ENCODE measurements at places on chromosomes 3 and 15. TPM values are rescaled to one million over a fixed set of nuclear protein-coding genes. Genes with fewer than 3 reads are reported as not detected.

Gene GPR62
- total RNA-seq, result 0.10 TPM

Gene SLC27A2
- 27.6 TPM for total RNA-seq

Gene HHATL
- total RNA-seq, result not detected

Gene SLC9C1
- total RNA-seq, result not detected

Gene ZBED2
- total RNA-seq, result 360 TPM

Gene ITIH1
- not detected for total RNA-seq

Gene ZBBX
- total RNA-seq, result not detected

Gene CFAP20DC
- 2.0 TPM for total RNA-seq

- DNase-seq, result no peak
Observed at GRCh38 chr3:136294176-136294575, 44.0 kb downstream of the PCCB start.

DNA sequence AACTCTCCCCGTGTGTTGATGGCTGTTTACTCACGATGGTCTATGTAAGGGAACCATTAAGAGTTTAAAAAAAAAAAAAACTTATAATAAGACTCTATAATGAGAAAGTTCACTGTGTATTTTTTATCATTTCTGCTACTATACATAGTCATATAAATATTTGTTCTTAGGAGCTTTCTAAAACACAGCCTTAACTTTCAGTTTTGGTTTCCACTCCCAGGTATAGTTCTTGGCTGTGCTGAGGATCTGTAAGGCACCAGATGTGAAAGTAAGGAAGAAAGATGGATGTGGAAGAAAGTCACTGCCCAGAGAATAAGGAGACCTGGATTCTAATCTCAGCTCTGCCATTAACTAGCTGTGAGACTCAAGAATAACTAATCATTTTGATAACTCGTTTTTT is 101.9 kb upstream of the THBS1 start:
- DNase-seq, result no peak

GRCh38 chr15:29348336-29348914 is 78.8 kb upstream of the NSMCE3 start:
- DNase-seq, result no peak

DNA sequence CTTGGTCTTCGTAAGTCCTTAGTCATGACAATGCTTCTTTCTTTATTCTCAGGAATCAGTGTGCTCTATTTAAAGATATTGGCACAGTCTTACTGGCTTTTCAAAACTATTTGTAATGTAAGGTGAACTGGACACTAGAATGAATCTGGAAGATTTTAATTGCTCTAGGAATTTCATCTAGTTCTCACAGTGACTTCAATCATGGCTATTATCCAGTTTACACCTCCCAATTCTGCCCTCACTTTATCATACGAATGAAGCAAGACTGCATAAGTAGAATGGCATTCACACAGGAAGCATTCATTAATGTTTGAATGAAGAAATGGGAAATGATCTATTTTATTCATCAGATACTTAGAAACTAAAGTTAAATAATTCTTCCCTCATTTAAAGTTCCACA is 26.7 kb upstream of the DRD3 start:
- DNase-seq, result no peak

- peak; percentile 59 for DNase-seq
Observed at GRCh38 chr15:28086175-28086703, 12.9 kb downstream of the OCA2 start.

- no peak for DNase-seq
Observed at GRCh38 chr15:78148392-78149067, 632 bp upstream of the IDH3A start.

- no peak for DNase-seq
Observed at GRCh38 chr3:43198791-43199644, 87.3 kb upstream of the SNRK start.

- no peak for DNase-seq
Observed at GRCh38 chr15:70213794-70214193, 116.1 kb upstream of the TLE3 start.

DNA sequence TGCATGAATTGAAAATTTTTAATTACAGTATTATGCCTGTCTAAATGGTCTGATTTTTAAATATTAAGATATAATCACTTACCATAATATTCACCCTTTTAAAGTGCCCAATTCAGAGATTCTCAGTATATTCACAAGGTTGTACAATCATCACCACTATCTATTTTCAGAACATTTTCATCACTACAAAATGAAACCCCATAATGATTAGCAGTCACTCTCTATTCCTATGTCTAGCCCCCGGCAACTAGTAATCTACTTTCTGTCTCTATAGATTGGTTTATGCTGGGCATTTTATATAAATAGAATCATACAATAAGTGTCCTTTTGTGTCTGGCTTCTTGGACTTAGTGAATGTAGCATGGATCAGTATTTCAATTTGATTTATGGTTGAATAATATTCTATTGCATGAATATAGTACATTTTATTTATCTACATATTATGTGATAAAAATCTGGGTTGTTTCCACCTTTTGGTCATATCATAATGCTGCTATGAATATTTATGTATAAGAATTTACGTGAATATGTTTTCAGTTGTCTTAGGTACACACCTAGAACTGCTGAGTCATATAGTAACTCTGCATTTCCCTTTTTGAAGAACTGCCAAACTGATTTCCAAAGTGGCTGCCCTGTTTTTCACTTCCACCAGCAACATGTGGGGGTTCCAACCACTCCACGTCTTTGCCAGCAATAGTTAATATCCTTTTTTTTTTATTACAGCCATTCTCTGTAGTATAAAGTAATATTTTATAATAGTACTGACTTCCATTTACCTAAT is 485.7 kb upstream of the ZNF385D start:
- no peak for DNase-seq

DNA sequence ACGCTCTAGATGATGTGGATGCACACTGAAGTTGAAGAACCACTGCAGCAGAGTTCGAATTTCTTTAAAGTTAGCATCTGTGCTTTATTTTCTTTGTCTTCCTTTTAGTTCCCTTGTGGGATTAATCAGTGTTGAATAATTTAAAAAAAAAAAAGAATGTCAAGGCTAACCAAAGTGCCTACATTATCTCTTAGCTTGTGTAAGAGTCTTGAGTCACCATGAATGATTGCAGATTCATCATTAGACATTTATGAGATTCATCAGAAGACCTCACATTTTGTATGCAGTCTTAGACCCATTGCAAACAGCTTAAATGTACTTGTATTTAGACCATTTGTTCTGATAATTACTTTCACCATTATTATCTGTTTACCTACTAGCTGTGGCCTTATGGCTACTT is 182.2 kb downstream of the FNDC3B start:
- DNase-seq, result no peak

GRCh38 chr3:174170248-174170647 is 688.9 kb upstream of the NAALADL2 start:
- no peak for DNase-seq

DNA sequence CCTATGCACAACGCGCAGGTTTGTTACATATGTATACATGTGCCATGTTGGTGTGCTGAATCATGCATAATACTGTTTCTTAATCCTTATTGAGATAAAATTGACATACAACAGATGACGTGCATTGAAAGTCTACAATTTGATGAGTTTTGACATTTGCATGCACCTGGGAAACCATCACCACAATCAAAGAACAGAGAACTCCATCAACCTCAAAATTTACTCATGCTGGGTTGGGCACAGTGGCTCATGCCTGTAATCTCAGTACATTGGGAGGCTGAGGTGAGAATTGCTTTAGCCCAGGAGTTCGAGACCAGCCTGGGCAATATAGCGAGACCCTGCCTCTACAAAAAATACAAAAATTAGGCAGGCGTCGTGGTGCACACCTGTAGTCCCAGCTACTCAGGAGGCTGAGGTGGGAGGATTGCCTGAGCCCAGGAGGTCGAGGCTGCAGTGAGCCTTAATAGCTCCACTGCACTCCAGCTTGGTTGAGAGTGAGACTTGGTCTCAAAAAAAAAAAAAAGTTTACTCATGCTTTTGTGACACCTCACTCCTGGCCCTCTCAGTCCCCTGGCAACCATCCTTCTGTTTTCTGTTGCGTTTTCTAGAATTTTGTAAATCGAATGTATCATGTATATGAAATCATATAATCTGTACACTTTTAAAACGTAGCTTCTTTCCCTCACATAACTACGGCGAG is 56.6 kb downstream of the BHLHE40 start:
- no peak for DNase-seq

DNA sequence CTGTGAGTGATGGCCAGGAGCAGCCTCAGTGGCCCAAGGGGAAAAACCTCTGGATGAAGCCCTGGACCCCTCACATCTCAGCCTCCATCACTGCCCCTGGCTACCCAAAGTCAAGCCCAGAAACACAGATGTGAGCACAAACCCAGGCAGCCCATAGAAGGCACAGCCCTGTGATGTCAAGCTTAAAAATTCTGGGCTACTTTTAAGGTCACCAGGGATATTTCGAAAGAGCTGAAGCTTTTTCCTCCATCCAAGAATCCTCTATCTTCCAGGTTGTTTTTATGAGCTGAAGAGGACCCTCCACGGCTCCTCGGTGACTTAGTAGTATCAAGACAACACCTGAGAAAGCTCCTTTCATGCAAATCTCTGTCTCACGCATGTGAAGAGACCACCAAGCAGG is 11.5 kb downstream of the LIPC start:
- DNase-seq, result no peak

DNA sequence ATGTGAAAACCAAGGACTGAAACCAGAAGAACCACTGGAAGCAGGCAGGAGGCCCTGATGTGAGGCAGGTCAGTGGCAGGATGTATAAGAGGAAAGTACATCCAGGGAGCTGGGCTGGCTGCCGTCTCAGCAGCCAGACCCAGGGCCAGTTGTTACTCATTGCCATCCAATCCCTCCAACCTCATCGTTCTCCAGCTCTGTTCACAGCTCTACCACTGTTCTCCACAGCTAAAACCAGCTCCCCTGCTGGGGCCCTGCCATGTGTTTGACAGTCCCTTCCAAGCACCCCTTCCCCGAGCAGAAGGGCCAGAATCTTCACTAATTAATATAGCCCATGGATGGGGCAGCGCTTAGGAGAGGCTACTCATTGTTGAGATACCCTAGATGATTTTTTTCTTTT is 206.6 kb downstream of the MECOM start:
- DNase-seq, result no peak

- DNase-seq, result no peak
Observed at GRCh38 chr3:14121859-14122258, 2.8 kb downstream of the CHCHD4 start.

- DNase-seq, result no peak
Observed at GRCh38 chr3:125110876-125111480, 55.2 kb upstream of the HEG1 start.
